SK-N-DZ (cell line): ENCODE measurements at places on chromosomes 16 and 17.

DNA sequence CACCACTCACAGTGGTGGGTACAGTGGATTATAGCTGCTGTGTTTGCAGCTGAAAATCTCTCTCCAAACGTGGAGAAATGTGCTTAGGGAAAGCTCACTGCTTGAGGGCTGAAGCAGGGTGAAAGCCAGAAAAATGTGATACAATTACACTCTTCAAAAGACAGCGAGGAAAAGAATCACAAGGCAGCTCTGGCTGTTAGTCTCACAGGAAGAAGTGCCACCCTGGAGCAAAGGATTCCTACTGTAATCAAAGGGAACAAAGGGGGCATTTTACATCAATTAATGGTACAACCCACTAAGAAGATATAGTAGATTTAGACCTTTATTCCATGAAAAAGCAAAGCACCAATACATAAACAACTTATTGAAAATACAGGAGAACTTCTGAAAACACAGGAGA, 48.1 kb upstream of the IRX5 start:
- DNase-seq, result no peak

DNA sequence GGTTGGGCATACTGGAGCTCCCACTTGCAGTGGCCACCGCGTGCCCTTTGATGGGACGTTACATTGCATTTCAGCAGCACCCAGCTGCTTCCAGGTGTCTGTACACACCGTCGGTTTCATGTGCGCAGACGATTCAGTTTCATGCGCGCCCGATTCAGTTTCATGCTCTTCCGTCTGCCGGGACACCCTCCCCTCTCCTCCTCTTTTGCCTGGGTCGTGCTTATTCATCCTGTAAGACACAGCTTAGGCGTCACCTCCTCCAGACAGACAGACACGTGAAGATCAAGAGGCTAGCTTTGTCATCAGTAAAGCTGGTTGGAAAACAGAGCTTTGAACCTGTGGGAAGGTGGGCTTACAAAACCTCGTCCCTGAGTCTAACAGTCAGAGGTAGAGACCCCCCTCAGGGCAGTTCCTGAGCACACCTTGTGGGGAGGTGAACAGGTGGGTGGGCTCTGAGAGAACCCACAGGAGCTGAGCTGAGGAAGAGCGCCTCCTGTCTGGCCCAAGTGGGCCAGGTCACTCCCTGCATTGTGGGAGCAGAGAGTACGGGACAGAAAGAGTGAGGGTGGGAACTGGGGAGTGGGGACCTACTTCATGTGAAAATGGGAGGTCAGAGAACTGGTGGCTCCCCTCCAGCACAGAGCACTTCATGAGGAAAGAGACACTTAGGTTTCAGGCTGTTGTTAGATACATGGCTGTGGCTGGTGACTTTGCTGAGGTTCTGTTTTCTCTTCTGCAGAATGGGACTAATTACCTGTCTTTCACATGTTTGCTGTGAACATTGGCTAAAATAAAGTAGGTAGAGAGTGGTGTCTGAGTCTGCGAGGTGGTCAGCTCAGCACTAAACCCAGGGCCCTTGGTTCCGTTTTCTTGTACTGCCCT, 122.1 kb downstream of the SNX29 start:
- no peak for DNase-seq

DNA sequence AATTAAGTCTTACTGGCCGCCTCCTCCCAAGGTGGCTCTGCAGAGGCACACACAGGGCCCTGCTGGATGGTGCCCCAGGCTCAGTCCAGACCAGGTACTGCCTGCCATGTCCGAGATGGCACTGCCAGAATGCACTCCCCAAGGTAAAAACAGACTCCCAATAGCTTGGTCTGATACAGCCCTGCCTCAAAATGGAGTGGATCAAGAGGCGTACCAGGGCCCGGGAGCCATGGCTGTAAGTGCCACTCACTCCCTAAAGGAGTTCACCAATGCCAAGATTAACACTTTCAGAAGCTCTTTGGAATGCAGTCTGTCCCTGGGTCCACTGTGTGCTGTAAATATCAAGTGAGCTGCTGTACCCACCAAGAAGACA, 576 bp upstream of the MYO18A start:
- no peak for DNase-seq

DNA sequence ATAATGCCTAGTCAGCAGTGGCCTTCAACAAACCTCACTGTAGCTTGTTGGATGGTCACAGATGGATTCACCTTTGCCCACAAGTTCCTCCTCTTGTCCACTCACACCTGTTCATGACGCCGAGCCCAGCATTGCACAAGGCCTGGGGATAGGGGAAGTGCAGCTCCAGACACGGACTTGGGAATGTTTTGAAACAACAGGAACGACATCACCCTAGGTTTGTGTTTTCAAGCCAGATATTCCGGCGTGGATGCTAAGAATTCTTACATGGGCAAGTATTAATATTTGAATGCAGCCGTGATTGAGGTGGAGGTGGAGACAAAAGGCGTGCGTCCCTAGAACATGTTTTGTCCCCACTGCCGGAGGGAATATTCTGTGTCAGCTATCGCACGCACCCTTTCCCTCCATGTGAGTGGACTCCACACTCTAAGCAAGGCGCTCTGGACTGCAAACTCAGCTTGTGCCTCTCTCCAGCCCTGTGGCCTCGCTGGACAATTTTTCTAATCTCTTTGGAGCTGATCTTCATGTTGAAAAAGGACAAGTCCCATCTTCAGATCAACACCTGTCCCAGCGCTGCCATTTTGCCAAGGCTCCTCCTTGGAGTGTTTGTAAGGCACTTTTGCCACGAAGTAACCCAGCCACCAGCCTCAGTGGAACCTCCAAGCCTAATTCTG, 2.0 kb upstream of the BANP start:
- DNase-seq, result no peak

DNA sequence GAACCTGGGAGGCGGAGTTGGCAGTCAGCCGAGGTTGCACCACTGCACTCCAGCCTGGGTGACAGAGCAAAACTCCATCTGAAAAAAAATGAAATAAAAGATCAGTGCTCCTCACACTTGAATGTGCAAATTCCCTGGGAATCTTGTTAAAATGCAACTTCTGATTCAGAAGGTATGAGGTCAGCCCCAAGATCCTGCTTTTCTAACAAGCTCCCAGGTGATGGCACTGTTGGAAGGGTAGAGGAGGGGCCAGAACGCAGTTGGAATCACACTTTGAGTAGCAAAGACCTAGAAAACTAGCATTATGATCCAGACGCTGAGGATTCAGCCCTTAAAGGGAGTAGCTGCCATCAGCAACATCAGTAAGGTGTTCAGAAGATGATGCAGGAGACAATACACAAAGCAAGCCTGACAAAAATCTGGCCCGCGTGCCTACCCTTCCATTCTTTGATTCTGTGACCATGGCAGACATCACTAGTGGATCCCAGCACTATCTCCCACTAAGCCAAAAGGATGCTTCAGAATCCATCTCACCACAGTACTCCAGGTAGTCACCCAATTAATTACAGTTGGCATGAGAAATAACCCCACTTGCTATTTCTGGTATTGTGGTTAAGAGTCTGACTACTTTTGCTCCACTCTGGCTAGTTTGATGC, 33.1 kb upstream of the MEIOC start:
- DNase-seq, result peak; percentile 36

DNA sequence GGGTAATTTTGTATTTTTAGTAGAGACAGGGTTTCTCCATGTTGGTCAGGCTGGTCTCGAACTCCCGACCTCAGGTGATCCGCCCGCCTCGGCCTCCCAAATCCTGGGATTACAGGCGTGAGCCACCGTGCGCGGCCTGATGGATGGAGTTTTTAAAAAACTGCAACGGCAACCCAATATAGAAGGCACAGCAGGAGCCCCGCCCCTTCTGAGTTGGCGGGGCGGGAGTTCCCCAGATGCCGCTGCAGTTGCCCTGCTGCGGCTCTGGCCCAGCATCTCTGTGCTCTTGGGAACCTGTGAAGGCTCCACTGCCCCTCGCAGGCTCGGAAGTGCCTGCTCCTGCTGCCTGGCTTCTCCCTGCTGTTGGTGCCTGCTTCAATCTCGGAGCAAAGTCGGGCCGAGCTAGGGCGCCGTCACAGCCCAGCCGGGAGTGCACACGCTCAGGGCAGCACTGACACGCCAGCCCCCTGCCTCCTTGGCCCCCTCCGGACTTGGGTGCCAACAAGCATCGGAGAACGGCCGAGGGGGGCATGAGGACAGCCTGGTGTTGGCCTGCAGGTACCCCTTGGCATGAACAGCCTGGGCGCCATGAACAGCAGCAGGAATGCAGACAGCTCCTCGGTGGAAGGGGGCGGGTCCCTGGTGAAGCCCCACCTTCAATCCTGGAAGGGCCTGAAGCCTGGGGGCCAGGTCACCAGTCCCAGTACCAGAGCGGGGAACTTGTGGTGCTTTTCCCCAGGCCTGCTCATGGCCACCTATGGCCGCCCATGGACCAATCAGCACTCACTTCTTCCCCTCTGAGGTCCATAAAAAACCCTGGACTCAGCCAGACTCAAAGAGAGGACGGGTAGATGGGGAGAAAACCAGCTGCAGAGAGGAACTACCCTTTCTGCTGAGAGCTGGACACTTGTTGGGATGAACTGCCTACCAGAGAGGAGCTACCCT, 2.3 kb upstream of the NT5M start:
- peak; percentile 96 for DNase-seq

DNA sequence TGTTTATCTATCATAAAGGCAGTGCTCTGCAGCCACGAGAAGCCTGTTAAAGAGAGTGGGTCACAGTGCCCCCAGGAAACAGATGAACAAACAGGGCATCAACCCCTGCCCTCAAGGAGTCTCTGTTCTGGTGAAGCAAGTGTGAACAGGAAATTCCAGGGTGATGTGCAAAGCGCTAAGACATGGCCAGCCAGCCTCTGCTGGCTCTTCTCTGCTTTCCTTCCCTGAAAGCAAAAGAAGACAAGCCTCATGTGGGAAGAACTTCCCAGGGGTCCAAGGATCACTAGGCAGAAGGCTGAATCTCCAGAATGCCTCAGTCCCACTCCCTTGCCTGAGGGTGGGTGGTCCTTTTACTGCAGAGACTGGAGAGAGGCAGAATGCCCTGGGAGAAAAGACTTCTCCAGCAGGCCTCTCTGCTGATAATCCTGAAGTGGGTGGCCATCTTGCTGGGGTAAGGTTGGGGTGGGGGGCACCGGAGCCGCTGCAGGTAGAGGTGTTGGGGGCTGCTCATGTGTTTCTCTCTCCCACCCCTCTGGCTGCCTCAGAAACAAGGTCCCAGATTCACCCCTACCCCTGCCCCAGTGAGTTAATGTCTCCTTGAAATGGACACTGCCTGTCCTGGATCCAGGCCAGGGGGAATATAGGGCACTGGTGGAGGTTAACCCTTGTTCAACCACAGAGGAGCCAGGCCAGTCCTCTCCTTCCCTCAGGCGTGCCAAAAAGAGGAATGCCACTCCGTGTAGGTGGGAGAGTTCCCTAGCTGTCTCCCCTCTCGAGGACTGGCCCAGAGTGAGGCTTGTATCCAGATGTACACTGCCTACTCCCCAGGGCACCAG, 2.4 kb downstream of the ANKRD13B start:
- no peak for DNase-seq
